Activated effector memory CD4-positive, alpha-beta T cell treated with Interleukin-2 at 50 U/mL for 16 hours (primary cell): ENCODE measurements at places on chromosomes 2 and 18.

DNA sequence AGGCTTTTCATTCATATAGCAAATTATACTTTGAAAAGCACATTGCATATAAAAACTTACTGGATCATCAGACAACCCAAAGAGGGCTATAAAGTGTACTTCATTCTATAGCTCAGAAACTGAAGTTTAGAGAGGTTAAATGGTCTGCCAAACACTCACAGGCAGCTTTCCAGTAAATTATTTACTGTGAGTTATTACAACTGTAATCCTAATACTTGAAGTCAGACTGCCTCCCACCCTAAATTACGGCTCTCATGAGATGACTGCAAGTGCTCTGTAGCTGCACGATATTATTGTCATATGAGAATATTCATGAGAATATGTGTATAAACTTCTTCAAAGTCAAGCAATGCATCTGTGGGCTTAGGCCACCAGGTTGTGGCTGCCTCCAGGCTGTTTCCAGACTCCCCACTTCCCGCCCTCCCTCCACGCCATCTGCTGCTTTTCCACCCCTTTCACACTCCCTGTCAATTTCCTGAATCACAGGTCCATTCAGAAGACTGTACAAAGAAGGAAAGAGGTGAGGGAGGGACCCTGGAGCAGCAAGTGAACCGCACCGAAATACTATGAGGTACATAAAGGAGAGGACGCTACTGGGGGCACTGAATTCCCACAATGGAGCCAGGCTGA, 111.1 kb upstream of the SPOPL start:
- DNase-seq, result no peak

GRCh38 chr18:5909125-5909524, 13.8 kb upstream of the TMEM200C start:
- no peak for DNase-seq

GRCh38 chr2:120605231-120605935, 130.3 kb upstream of the GLI2 start:
- no peak for DNase-seq

GRCh38 chr2:186485576-186485870, 537 bp upstream of the ZC3H15 start:
- DNase-seq, result no peak

- no peak for DNase-seq
Observed at GRCh38 chr2:190382851-190383250, 25.3 kb upstream of the MFSD6 start.
